ENCODE measurements at places on chromosomes 11 and 22.
A peak's percentile ranks its signal among the peaks of the same experiment; 100 is the strongest.

GRCh38 chr11:107131756-107132155 lies 113.5 kb upstream of the GUCY1A2 start:
- no peak for DNase-seq

DNA sequence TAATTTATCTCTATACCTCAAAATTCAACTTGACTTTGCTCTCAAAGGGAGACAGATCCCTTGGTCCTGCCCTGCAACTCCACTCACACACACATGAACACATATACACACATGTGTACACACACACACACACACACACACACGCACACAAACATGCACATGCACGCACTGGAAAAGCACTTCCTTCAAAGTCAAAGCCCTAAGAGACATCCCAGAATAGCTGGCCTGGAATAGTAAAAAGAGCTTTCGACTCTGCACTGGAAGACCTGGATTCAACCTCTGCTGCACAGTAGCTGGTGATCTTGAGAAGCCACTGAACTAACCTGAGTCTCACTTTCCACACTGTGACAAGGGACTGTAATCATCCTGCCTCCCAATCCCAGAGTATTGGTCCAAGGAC lies 26.8 kb downstream of the TENM4 start:
- no peak for DNase-seq

DNA sequence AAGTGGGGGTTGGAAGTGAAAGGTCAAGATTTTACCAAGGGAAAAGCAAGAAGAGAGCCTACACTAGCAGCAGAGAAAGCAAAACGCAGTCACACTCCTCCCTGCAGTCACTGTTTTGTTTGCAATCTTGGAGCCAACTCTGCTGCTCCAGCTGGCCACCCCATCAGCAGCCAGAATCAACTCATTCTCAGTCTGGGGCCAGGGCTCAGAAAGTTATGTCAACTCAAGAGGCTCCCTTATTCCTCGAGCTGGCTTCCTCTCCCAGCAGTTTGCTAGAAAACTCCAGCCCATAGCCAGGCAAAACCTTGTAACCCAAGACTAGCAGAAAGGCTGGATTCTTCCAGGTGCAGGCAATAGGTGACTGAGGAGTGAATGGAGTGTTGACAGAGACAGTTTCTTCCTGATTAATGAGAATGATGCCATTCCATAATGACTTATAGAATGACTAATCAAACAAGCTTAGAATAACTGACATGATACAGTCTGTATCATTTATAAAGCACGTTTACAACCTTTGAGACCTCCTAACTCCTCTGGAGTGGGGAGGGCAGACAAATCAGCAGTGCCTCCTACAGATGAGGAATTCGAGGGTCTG lies 53.4 kb downstream of the P4HA3 start:
- peak; percentile 18 for DNase-seq

DNA sequence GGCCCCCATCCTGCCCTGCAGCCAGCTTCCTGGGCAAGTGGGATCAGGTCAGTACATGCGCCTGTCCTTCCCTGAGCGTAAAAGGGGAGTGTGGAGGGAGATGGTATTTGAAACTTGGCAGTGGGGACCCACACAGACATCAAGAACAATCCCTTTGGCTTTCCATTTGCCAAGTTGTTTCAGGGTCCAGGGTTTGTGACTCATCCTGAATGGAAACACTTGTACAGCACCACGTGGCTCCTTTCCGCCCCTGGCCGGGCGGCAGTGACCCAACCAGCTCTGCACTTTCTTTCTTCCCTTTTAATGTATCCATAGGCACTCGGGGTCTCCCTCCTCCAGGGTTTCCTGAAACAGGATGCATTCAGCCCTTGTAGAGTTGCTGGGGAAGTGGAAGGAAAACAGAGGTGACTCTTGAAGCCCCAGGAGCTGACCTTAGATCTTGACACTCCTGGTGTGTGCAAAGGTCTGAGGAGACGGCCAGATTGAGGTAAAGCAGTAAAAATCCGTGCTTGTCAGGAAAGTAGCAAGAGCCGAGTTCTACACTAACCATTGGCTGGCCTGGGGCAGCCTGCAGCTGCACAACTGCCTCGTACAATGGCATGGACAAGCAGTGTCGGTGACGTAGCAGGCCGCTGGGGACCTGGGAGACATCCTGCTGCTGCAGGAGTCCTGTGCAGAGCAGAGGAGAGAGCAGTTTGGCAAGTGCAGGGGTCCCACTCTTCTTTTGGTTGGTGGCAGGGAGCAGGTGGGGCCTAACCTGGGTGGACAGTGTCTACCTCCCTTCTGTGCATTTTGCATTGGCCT lies 189.8 kb downstream of the SNX19 start:
- no peak for DNase-seq

DNA sequence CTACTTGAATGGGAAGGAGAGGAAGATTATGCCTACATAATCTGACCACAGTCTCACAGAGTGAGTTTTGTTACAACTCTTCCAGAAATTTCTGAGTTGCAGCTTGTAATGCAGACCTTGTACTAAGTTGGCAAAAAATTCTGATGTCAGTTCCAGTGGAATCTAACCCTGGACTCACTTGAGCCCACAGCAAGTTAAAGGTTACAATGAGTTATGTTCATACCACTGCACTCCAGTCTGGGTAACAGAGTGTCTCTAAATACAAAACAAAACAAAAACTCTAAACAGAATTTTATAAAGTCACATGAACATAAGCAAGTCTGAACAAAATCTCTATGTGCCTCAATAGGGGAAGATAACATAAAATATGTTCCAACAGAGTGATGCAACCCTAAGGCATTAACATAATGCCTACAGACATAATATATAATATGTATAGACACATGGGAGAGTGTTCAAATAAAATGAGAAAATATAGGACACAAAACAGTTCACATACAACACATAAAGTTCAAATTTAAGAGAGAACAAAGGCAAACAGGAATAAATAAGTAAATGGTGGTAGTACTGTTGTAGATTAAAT lies 1.1 kb downstream of the GLYAT start:
- no peak for DNase-seq

GRCh38 chr11:83132191-83132590 lies 24.7 kb upstream of the PCF11 start:
- no peak for DNase-seq

DNA sequence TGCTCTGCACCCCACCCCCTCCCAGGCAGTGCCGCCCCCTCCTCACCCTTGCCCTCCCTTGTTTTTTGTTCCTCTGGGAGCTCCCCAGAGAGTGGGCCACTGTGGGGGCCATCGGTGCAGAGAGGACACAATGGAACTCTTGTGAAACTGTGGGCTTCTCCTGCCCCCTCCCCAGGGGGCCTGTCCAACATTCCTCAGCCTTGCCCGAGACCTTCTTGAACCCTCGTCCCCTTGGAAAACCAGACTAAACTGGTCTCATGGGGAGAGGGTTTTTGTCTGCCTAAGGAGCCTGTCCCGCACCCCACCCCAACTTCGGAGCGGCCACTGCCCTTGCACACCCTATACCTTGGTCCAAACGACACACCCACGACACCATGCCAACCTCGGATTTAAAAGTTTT lies 72.2 kb downstream of the TSPAN18 start:
- no peak for DNase-seq

- no peak for DNase-seq
These were observed 209.2 kb upstream of the NARS2 start for GRCh38 chr11:78783846-78784245.

GRCh38 chr11:129090056-129090455 lies 102.1 kb downstream of the ARHGAP32 start:
- DNase-seq, result no peak

GRCh38 chr11:31788085-31788484 lies 23.0 kb downstream of the PAX6 start:
- DNase-seq, result no peak

- no peak for DNase-seq
These were observed 27.9 kb upstream of the SUSD2 start for GRCh38 chr22:24153353-24153752.

DNA sequence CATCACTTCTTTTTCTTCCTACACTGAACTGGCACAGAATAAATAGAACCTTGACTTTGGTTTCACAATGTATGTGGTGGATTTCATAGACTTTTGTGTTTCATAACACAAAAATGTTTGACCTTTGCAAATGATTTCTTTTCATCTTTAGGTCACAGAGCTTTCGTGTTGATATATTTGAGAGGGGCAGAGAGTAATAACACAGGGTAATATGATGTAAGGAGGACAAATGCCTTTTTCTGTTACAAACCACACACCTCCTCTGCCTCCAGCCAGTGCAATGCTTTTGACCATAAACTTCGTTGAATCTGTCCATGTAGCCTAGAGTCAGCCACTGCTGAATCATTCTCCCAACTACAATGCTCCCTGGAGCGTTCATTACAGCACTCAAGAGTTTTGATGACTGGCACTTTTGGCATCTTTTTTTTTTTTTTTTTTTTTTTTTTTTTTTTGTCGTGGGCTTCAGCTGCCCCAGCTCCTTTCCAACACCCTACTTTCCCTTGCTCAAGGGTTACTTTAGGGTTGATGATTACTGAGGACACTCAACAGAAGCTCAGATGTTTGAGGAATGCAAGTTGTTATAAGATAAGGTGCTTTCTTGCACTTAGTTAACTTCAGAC lies 11.4 kb upstream of the CAT start:
- no peak for DNase-seq

DNA sequence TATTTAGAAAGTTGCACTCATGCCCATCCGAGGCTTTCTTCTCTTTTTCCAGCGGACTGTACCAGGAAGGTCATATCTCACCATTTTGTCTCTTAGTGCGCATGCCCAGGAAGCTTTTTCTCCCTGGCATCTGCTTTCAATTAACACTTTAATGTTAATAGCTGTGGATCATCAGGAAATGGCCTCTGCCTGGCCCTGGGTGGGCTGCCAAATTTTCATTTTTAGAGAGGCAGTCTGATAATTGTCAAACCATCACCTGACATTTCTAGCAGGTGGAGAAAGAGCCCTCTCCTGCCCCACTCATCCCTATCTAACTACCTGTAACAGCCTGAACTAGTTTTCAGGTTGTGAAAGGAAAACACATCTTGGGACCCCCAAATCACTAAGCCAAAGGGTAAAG lies 257.4 kb upstream of the LRRC4C start:
- DNase-seq, result no peak

DNA sequence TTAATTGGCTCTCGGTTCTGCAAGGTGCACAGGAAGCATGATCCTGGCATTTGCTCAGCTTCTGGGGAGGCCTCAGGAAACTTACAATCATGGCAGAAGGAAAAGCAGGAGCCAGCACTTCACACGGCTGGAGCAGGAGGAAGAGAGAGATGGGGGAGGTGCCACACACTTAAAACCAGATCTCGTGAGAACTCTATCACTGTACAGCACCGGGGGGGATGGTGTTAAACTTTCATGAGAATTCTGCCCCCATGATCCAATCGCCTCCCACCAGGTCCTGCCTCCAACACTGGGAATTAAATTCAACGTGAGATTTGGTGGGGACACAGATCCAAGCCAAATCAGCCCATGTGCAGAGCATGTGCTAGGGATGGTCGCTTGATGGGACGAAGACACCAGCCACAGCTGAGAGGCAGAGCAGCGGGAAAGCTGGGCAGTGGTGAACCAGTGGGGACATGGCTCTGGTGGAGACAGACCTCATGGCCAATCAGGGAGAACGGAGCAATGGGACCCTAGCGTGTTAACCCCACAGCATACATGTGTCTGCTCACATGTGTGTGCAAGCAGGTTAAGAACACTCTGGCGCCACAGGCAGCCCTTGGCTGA lies 6.2 kb downstream of the TANGO2 start:
- DNase-seq, result no peak

GRCh38 chr22:28506150-28506535 lies 173.5 kb downstream of the TTC28 start:
- DNase-seq, result no peak

- no peak for DNase-seq
These were observed 711 bp downstream of the FDX1 start for GRCh38 chr11:110430267-110431050.

Measured in hypothalamus (tissue), 51 donors.